ENCODE measurements at places on chromosomes 12 and 14.

GRCh38 chr12:102596031-102596430, 115.7 kb upstream of the IGF1 start:
- no peak for DNase-seq

DNA sequence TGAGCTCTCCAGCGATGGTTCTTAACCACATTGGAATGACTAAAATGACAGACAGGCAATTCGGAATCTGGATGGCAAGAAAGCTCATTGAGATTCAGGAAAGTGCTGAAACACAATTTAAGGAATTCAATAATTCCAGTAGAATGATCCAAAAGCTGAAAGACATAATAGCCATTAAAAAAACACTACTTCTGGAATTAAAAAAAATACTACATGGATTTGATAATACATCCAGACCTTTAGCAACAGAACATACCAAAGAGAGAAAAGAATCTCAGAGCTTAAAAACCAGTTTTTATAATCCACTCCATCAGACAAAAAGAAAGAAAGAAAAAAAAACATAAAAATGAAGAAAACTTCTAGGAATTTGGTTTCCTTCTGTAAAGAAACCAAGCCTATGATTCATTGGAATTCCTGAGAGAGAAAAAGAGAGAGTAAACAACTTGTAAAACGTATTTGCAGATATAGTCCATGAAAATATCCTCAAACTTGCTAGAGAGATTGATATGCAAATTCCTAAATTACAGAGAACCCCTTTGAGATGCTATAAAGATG, 52.8 kb downstream of the SLCO1B1 start:
- no peak for DNase-seq

GRCh38 chr14:81313775-81314429, 86.2 kb downstream of the STON2 start:
- no peak for DNase-seq

GRCh38 chr12:69712826-69713225, 13.7 kb upstream of the BEST3 start:
- DNase-seq: no peak

DNA sequence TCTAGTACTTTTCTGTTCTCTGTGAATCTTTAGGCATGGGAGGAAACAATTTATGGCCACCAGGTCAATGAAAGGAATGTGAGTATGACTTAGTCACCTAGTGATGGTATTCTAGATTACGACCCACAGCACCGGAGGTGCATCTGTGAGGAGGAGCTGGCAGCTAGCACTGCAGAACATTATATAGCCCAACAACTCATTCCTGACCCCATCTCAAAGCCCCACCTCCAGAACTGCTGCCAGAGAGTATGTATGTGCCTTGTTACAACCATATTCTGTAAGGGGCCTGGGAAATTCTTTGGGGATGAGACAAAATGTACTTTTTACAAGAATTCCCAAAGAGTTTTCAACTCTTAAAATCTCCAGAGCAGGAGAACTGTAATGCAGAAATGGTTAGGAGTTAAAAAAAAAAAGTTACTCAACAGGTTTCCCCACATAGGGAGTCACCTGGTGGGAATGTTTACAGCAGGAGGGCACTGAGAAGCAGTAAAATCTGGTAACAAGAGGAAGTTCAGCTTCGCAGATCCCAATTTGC, 34.9 kb upstream of the CERS5 start:
- DNase-seq: no peak

DNA sequence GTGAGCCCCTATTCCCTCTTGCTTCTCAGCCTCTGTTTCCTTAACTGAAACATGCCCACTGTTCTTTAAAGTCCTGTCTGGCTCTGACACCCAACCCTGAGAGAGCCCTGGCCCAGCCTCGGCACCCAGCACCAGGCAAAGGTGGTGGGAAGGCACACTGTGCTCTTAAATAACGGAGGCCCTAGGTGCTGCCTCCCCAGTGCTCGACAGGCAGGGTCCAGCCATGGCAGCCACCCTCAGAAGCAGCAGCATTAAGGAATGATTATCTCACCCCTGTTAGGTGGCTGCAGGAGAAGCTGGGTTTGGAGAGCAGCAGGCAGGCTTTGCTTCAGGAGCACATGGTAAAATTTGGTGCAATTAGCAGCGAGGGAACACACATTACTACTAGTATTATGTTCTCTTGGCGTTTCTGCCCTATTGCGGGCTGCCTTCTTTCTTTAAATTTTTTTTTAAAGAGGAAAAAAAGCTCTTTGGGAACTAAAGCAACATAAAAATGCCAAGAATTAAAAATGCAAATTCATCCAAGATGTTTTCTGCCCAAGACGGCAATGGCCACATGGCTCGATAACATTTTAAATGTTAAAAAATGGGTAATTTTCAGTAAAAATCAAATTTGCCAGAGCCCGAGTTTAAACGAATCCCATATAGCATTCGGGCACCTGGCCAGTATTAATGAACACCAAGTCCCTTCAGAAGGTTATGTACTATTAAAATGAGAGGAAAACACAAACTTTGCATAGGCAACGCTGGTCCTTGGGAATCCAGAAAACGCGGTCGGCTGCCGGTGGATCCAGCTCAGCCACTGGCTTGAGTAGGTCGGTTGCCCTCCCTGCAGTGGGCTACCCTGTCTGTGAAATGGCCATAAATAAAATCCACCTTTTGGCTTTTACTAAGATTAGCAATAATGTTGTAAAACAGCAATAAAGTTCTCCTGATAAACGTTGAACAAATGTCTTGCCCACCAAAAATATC, 152.2 kb downstream of the BCL11B start:
- no peak for DNase-seq

- no peak for DNase-seq
Observed at GRCh38 chr12:28988325-28988704, 160.8 kb upstream of the FAR2 start.
